Kidney glomerular epithelial cell (primary cell): ENCODE measurements at places on chromosomes 7 and 10.
A peak's percentile ranks its signal among the peaks of the same experiment; 100 is the strongest.

DNA sequence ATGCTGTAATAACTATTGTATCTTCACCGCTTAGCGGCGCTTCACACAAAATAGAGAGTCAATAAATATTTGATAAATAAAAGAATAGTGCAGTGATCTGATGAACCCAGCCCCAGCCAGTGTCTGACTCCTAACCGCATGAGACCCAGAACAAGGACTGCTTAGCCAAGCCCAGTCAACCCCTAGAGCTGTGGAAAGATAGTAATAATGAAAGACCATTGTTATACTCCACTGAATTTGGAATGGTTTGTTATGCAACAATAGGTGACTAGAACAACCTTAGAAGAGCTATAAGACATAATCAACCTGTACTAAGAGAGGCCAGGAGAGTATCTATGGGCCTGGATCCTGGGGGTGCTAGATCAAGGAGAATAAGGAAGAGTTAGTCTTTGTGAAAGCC lies 230.5 kb upstream of the INHBA start:
- DNase-seq, result no peak

- DNase-seq, result peak; percentile 82
Measured at GRCh38 chr7:152341039-152341913, 94.5 kb downstream of the KMT2C start.

GRCh38 chr10:124356701-124357560 lies 61.8 kb downstream of the OAT start:
- no peak for DNase-seq

- peak; percentile 91 for DNase-seq
Measured at GRCh38 chr10:93288679-93289634, 193.2 kb downstream of the MYOF start.

DNA sequence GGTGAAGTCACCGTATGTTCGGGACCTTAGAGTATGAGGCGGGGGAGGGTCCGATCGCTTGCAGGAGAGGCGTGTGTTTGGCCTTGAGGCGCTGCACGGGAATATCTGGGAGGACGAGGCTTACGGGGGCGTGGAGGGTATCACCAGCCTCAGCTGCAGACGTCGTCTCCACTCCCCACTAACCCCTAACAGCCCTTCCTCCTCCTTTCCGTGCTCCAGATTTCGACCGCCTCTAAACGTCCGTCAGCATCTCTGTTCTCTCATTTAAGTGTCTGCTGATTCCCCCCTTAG lies 23.5 kb upstream of the ZNF12 start:
- DNase-seq, result no peak

GRCh38 chr10:74913377-74913979 lies 87.1 kb downstream of the KAT6B start:
- no peak for DNase-seq

GRCh38 chr7:80370587-80370986 lies 141.3 kb downstream of the GNAT3 start:
- DNase-seq, result no peak

- no peak for DNase-seq
Measured at GRCh38 chr7:111014079-111014478, 76.8 kb upstream of the LRRN3 start.

DNA sequence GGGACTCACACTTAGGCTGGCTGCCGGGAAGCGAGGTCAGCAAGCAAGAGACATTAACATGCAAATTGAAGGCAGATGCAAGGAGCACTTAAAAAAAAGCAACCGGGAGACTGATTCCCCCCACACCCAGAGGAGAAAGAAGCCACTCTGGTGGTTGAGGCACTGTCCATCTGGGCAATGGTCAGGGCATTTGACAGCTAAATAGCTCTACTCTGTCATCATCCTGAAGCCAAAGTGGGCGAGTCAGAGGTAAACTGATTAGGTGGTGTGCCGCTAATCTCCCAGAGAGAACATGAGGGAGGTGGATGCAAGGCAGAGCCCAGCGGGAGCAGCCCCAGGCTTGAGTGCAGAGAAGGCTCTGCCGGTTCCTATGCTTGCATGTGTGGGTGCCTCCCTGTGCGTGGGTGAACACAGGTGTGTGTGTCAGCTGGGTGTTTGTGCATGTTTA lies 100.6 kb downstream of the PLXNA4 start:
- DNase-seq, result no peak

DNA sequence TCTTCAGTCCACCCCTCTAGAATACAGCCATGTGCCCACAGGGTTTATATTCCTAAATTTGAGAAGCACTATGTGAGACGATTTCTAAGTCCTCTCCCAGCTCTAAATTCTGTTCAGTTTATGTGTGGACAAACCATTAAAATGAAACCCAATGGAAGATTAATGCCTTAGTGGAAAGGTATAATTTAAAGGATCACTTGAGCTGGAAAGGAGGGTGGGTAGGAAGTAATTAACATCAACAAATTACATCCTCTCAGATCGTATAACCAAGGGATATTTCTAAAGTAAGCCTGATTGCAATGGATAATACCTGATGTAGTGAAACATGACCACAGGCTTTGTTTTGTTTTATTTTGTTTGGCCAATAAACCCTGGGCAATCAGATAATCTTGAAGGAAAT lies 511.0 kb upstream of the COBL start:
- DNase-seq, result no peak

DNA sequence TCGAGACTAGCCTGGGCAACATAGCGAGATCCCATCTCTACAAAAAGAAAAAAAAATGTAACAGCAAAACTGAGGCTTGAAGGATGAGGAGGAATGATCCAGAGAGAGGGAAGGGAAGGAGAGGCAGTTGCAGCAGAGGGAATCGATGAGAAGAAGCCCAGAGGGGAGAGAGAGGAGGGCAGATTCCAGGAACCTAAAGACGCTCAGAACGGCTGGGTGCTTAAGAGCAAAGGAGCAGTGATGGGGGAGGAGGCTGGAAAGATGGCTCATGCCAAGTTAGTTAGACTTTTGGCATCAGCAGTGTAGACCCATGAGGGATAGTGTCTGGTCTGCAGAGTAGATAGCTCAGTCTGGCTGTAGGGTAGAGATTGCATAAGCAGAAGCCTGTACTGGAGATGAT lies 10.3 kb upstream of the MUC17 start:
- DNase-seq, result no peak

- DNase-seq, result peak; percentile 28
Measured at GRCh38 chr10:87818505-87819288, 671 bp upstream of the ATAD1 start.

GRCh38 chr10:43136432-43136831 lies 1.8 kb upstream of the CSGALNACT2 start:
- DNase-seq, result no peak

- no peak for DNase-seq
Measured at GRCh38 chr10:28879875-28880682, 202.8 kb downstream of the BAMBI start.

- no peak for DNase-seq
Measured at GRCh38 chr7:69808391-69808790, 210.1 kb downstream of the AUTS2 start.

DNA sequence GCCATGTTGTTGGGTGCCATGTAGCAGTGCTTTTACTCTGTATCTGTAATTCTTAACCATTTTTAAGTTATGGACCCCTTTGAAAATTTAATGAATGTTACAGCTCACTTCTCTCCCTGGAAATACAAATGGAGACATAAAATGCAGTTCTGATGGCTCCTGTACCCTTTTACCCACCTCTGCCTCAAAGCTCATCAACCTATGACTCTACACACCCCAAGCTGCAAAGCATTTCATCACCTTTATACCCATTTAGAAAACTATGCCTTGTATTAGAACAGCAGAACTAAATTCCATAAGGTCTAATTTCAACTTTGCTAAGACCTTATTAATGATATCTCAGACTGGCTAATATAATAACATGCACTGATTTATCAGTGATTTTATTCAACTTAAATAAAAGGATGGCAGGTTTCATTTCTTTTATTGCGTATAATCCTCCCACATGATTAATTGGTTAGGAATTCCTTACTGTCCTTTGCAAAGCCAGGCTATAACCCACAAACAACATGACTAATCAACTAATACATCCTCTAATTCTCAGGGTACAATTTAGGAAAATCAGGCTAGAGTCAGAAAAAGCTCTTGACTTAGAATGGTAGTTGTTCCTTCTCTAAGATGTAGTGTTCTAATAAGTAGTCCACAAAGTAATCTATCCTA lies 68.1 kb downstream of the CPEB3 start:
- peak; percentile 29 for DNase-seq

DNA sequence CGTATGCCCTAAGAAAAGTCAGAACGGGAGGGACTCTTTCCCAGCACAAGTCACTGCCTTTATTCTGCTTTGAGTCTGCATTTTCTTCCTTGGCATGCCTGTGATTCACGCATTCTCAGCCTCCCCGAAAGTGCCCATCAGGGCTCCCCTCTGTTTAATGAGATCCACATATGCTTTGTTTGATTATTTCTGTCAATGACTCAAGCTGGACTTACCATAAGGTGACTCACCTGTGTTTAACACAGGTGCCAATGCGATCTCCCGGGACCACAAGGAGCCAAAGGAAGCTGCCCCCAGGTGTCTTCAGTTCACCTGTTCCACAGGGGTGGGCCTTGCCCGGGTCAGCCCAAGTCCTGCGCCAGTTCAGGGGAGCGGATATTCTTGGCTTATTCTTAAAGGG lies 386.0 kb upstream of the SHH start:
- DNase-seq, result no peak

GRCh38 chr10:74932648-74933047 lies 106.2 kb downstream of the KAT6B start:
- no peak for DNase-seq

DNA sequence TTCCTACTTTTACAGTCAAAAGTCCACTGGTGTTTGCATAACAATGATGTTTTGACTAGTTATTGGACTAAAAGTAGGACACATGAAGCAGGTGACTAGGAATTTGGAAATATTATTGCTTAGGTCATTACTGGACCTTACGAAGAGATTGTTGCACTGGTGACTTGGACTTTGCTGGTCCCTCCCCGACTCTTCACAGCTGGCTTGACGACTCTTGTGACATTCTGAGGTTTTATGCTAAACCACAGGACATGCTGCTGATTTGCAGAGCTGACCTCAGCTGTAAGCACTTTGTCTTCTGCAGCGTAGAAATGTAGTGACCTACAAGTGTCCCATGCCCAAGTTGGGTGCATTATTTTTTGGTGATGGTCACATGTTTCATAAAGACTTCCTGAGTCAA lies 21.9 kb downstream of the PCBD1 start:
- DNase-seq, result no peak

- no peak for DNase-seq
Measured at GRCh38 chr7:27125986-27126394, 4.6 kb downstream of the HOXA4 start.

- DNase-seq, result no peak
Measured at GRCh38 chr7:915291-916218, 38.9 kb downstream of the ADAP1 start.

DNA sequence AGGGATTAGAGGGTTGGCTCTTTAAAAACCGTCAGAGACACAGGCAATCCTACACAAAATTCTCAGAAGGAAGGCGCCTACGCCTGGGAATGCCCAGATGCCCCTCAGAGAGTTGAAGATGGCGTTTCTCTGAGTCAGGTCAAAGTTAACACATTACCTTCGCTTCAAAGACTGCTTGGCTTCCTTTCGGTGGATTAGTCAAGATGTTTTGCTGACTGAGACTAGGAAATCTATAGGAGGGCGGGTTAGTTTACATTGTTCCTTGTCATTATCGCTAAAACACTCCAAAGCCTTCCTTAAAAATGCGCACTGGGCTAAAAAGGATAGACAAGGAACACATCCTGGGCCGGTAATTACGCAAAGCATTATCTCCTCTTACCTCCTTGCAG lies 995 bp upstream of the CFTR start:
- no peak for DNase-seq

GRCh38 chr7:156554488-156554887 lies 86.1 kb upstream of the RNF32 start:
- no peak for DNase-seq

GRCh38 chr10:89431977-89432376 lies 17.6 kb downstream of the IFIT5 start:
- peak; percentile 80 for DNase-seq

- no peak for DNase-seq
Measured at GRCh38 chr7:57071-57470, 135.3 kb upstream of the FAM20C start.

- no peak for DNase-seq
Measured at GRCh38 chr10:21976280-21976679, 27.2 kb downstream of the DNAJC1 start.

- DNase-seq, result no peak
Measured at GRCh38 chr7:155758348-155758747, 53.9 kb downstream of the SHH start.
